ENCODE measurements at places on chromosomes 12 and 14. TPM values are rescaled to one million over a fixed set of nuclear protein-coding genes. Genes with fewer than 3 reads are reported as not detected.
A peak's percentile ranks its signal among the peaks of the same experiment; 100 is the strongest.

The GON7 gene
- 17.3 TPM for total RNA-seq

The SOX5 gene
- total RNA-seq: 0.50 TPM

The TAS2R31 gene
- 2.0 TPM for total RNA-seq

DNA sequence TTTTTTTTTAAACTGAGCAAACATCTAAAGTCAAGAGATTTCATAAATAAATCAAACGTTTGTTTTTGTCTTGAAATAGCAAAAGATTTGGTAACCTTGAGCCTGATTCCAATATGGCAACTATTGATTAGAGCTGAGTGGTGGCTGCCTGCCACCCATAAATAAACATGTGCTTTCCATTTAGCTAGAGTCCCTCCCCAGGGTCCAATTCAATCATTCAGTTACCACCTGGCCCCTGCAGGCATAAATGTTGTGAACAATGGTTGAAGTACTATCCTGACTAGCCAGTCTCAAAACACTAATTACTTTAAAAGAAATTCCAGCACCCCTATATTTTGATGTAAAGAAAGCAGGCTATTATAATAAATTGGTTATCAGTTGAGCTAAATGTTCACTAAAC, 129.7 kb upstream of the GRIP1 start:
- H3K27ac ChIP-seq: no peak overlapping the region
- no peaks in the 10 kb centered on the region for H3K36me3 ChIP-seq
- H3K4me1 ChIP-seq: peaks cover 5% of the 10 kb centered on the region
- H3K27me3 ChIP-seq: peaks cover 23% of the 10 kb centered on the region

The BCL11B gene
- 66.2 TPM for total RNA-seq

- H3K4me1 ChIP-seq: no peaks in the 10 kb centered on the region
- no peak for DNase-seq
- peaks cover 12% of the 10 kb centered on the region for H3K27me3 ChIP-seq
- no peak overlapping the region for H3K27ac ChIP-seq
Observed at GRCh38 chr12:25502118-25502517, 51.0 kb downstream of the LMNTD1 start.

GRCh38 chr12:121748218-121748570, 35.6 kb downstream of the TMEM120B start:
- no peaks in the 10 kb centered on the region for H3K27me3 ChIP-seq
- H3K27ac ChIP-seq: no peak overlapping the region
- H3K4me1 ChIP-seq: no peaks in the 10 kb centered on the region
- H3K36me3 ChIP-seq: peaks cover 5% of the 10 kb centered on the region
- H3K4me3 ChIP-seq: no peak overlapping the region
- no peak for DNase-seq

GRCh38 chr12:48986720-48987291, 8.7 kb downstream of the WNT1 start:
- H3K27me3 ChIP-seq: peaks cover 73% of the 10 kb centered on the region
- DNase-seq: no peak
- no peaks in the 10 kb centered on the region for H3K36me3 ChIP-seq
- no peak overlapping the region for H3K27ac ChIP-seq
- no peak overlapping the region for H3K4me3 ChIP-seq

The CD163 gene
- total RNA-seq: not detected

The PPP4R4 gene
- total RNA-seq: 0.64 TPM

The GUCY2C gene
- total RNA-seq: not detected

The ACOT4 gene
- total RNA-seq: 1.5 TPM

DNA sequence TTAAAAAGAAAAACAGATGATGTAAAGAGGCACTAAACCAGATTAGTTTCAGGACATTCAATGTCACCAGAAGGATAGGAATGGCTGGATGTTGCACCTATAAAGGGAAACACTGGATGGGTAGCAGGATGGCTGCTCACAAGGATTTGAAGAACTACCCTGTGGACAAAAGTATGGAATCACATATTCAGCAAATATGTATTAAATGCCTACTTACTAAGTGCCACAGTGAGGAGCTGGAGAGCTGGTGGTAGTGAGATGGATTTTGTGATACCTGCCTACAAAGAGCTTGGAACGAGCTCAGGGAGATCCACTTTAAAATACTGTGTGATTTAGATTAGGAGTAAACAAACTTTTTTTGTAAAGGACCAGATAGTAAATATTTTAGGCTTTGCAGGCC, 316.2 kb downstream of the PAWR start:
- no peak overlapping the region for H3K4me3 ChIP-seq
- H3K36me3 ChIP-seq: no peaks in the 10 kb centered on the region
- no peaks in the 10 kb centered on the region for H3K4me1 ChIP-seq
- no peak for DNase-seq
- H3K27ac ChIP-seq: no peak overlapping the region

The HCAR1 gene
- 0.06 TPM for total RNA-seq

- no peak overlapping the region for H3K4me3 ChIP-seq
- H3K36me3 ChIP-seq: no peaks in the 10 kb centered on the region
- no peaks in the 10 kb centered on the region for H3K4me1 ChIP-seq
- H3K27ac ChIP-seq: no peak overlapping the region
- no peaks in the 10 kb centered on the region for H3K27me3 ChIP-seq
Observed at GRCh38 chr12:58009405-58010195, 68.2 kb downstream of the ATP23 start.

The GPR68 gene
- total RNA-seq: 48.0 TPM

DNA sequence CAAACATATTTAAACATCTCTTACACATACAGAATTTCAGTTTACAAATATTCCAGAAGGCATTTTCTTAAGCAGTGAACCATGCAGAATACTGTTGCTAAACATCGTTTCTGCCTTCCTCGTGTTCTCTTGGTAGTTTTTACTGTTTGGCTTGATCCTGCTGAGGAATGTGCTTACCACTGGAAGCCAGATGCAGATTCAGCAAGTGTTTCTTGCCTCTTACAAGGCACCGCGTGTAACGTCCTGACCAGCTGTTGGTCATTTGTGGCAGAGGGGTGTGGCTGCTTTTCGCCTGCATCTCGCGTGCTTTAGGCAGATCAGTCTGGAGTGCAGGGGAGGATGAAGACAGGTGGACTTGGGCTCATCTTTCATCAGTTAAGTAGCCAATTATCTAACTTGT, 12.4 kb downstream of the EIF2B1 start:
- peaks cover 52% of the 10 kb centered on the region for H3K36me3 ChIP-seq
- peaks cover 3% of the 10 kb centered on the region for H3K4me1 ChIP-seq
- H3K4me3 ChIP-seq: no peak overlapping the region
- DNase-seq: no peak
- no peaks in the 10 kb centered on the region for H3K27me3 ChIP-seq
- H3K27ac ChIP-seq: no peak overlapping the region

- no peak overlapping the region for H3K4me3 ChIP-seq
- H3K27me3 ChIP-seq: peaks cover 7% of the 10 kb centered on the region
- H3K36me3 ChIP-seq: peaks cover 4% of the 10 kb centered on the region
- no peak for DNase-seq
- peaks cover 7% of the 10 kb centered on the region for H3K4me1 ChIP-seq
Observed at GRCh38 chr12:25715102-25715501, 162.0 kb upstream of the LMNTD1 start.

DNA sequence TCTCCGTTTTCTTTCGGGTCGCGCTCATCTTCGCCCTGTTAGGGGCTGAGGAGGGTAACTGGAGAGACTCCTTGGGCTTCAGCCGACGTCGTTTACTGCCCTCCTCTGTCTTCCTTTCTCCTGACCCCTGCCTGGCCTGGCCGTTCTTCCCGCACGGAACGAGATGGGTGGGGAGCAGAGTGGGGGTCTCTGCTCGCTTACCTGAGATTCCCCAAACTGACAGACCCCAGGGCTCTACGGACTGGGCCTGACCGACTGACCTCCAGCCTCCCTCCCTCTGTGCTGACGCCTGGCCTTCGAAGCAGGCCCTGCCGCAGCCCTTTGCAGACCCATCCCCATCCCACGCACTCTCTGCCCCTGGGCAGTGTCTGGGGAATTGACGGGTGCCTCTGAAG, 439 bp downstream of the GOLGA5 start:
- peaks cover 34% of the 10 kb centered on the region for H3K4me1 ChIP-seq
- H3K27ac ChIP-seq: peak overlapping the region; percentile 93
- DNase-seq: peak; percentile 41
- peaks cover 4% of the 10 kb centered on the region for H3K27me3 ChIP-seq

GRCh38 chr14:49196327-49196726, 389.9 kb downstream of the RPS29 start:
- H3K27me3 ChIP-seq: no peaks in the 10 kb centered on the region
- H3K27ac ChIP-seq: no peak overlapping the region
- no peaks in the 10 kb centered on the region for H3K36me3 ChIP-seq
- DNase-seq: no peak
- H3K4me1 ChIP-seq: no peaks in the 10 kb centered on the region

DNA sequence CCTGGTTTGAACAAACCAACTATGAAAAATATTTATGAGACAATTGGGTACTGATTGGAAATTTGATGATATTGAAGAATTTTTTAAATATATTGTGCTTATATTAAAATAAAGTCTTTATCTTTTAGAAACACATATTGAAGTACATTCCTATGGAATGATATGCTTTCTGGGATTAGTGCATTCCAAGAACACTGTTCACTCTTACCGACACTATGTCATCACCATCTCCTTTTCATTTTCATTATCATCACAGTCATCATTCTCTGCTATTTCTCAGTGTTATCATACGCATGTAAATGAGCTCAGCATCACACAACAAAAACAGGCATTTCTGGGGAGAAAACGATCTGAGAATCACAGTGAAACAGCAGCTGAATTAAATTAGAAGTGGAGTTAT, 513.3 kb upstream of the CCDC196 start:
- no peak for DNase-seq
- H3K27me3 ChIP-seq: peaks cover 19% of the 10 kb centered on the region
- H3K36me3 ChIP-seq: no peaks in the 10 kb centered on the region
- H3K4me3 ChIP-seq: no peak overlapping the region
- no peak overlapping the region for H3K27ac ChIP-seq

DNA sequence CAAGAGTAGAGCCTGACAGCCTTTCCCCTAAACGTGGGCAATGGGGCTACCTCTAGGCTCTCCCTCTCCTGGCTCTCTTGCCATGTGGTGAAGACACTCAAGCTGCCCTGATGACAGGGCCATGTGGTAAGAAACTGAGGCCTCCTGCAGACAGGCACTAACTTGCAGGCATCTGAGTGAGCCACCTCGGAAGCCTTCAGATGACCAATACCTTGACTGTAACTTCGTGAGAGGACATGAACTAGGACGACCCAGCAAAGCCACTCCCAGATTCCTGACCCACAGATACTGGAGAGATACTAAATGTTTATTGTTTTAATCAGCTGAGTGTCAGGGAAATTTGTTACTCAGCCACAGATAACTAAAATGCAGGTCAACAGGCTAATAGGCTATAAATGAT, 96.4 kb downstream of the EFCAB11 start:
- no peak overlapping the region for H3K4me3 ChIP-seq
- no peaks in the 10 kb centered on the region for H3K4me1 ChIP-seq
- no peaks in the 10 kb centered on the region for H3K27me3 ChIP-seq
- peaks cover 4% of the 10 kb centered on the region for H3K36me3 ChIP-seq
- H3K27ac ChIP-seq: no peak overlapping the region
- no peak for DNase-seq

DNA sequence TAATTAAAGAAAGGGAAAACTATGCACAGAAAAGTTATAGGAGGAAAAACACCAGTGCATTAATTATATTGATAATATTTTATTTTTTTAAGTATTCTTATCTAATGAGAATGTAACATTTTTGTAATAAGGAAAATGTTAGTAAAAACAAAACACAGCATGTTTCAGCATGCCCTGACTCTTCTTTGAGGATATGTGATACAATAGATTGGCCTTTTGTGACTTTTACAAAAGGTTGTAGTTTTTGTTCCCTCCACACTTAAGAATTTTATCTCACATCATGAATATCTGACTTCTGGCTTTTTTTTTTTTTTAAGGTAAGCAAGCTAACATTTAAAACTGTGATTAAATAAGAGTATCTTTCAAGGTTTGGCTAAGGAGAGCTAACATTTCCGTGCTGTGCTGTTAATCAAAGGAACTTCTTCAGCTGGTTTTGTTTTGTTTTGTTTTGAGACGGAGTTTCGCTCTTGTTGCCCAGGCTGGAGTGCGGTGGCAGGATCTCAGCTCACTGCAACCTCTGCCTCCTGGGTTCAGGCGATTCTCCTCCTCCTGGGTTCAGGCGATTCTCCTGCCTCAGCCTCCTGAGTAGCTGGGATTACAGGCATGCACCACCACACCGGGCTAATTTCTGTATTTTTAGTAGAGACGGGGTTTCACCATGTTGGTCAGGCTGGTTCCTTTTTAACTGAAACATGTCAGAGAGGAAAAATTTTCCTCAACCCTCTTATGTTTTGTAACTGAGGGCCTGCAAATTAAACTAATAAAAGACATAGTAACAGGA, 30.8 kb upstream of the RESF1 start:
- peak overlapping the region; percentile 72 for H3K4me3 ChIP-seq
- H3K27me3 ChIP-seq: no peaks in the 10 kb centered on the region
- peak overlapping the region; percentile 98 for H3K27ac ChIP-seq
- peak; percentile 53 for DNase-seq

- H3K27ac ChIP-seq: no peak overlapping the region
- H3K4me3 ChIP-seq: no peak overlapping the region
- H3K27me3 ChIP-seq: peaks cover 13% of the 10 kb centered on the region
Observed at GRCh38 chr14:74649673-74650072, 37.6 kb upstream of the LTBP2 start.

DNA sequence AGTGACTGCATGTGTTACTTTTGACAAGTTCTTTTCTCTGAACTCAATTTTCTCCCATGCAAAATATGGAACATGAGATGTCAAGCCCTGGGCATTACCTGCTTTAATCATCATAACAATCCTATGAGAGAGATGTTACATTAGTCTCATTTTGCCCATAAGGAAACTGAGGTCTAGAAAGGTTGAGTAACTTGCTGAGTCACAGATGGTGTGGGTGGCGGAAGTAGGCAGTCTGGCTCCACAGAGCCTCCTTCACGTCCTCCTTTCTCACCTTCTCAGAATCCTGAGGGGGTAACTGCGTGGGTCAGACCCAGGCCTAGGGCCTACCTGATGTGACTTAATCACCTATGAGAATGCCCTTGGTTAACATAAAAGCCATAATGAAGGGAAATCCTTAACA, 50.7 kb downstream of the TMTC1 start:
- H3K27ac ChIP-seq: no peak overlapping the region
- no peak for DNase-seq
- no peaks in the 10 kb centered on the region for H3K27me3 ChIP-seq
- H3K4me3 ChIP-seq: no peak overlapping the region
- peaks cover 2% of the 10 kb centered on the region for H3K4me1 ChIP-seq
- no peaks in the 10 kb centered on the region for H3K36me3 ChIP-seq

DNA sequence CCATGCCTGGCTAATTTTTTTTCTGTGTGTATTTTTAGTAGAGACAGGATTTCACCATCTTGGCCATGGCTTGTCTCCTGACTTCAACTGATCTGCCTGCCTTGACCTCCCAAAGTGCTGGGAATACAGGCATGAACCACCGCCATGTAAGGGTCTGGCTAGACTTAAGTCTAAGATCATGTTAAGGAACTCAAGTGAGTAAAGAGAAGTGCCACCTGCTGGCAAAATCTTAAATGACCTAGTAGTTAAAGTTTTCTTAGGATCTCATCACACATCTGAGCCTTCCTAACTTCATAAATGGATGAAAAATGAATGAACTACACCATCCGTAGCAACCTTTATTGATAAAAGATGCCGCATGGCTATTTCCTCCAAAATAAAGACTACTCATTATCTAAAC, 1.7 kb upstream of the C12orf56 start:
- H3K4me1 ChIP-seq: peaks cover 7% of the 10 kb centered on the region
- no peaks in the 10 kb centered on the region for H3K36me3 ChIP-seq
- H3K27ac ChIP-seq: no peak overlapping the region
- H3K27me3 ChIP-seq: peaks cover 30% of the 10 kb centered on the region
- no peak overlapping the region for H3K4me3 ChIP-seq

Measured in activated CD8-positive, alpha-beta memory T cell treated with anti-CD3 and anti-CD28 coated beads, Interleukin-2, amount 10 ng/mL, durations not matched to agents 7 days and 5 days (primary cell).